NCI-H446 (cell line): ENCODE measurements at places on chromosomes 7 and 10.
A peak's percentile ranks its signal among the peaks of the same experiment; 100 is the strongest.

GRCh38 chr10:93680412-93681047, 21.9 kb downstream of the FRA10AC1 start:
- DNase-seq = peak; percentile 48

- DNase-seq = no peak
These were observed 148.6 kb downstream of the SH3PXD2A start for GRCh38 chr10:103706762-103707161.

- no peak for DNase-seq
These were observed 4.0 kb downstream of the SKAP2 start for GRCh38 chr7:26860361-26860760.

DNA sequence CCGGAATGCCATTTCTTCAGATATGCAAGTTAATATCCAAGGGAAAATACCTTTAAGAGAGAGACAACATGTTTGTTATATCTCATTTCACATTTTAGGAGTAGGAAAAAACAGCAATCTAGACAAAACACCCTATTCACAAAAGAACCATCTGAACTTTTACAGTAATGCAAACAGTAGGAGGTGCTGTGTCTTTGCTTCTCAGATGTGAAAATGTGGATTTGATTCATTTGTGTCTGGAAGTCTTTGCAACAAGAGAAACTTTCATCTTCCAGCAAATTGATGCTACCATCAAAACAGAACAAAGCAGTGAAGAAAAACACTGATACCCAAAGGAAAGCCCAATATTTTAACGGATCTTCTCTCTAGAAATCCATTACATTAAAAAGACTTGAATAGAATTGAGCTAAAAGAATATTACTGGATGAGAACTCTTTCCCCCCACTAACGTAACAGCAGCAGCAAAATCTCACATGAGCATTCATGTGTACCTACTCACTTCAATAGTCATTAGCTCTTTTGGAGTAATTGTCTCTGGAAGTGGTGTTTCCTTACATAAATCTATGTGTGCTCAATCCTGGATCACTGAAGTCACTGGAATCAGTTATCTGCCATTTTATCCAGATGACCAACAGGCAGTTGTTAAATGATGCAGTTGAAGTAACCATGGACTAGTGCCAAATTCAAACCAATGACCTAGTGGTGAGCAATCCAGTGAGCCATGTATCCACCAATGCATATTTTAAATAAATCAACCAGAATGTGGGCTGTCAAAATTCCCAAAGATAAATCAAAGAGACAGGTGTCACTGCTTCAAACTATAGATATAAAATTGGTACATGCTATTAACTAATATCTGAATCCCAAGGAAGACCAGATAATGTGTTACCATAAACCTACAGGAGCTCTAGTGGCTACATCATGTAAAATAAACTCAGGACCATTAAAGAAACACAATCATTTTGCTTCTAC, 1.8 kb downstream of the SEMA3C start:
- DNase-seq = peak; percentile 46

DNA sequence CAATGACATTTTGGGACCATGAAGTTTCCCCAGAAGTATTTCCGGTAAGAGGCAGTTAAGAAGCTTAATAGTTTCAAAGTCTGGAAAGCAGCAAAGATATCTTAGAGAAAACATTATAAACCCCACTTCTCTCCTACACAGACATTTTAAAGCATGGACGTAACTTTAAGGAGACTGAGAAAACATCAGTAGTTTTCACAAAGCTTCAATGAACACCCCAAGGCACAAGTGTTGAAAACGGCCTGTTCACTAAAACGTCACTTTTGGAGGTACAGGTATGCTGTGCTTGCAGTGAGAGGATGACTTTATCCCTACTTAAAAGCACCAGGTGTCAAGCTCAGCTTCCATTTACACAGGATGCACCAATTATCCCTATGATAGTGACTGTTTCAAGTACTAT, 25.0 kb downstream of the NCOA4 start:
- DNase-seq = no peak

- DNase-seq = no peak
These were observed 7.5 kb upstream of the AGR3 start for GRCh38 chr7:16889305-16889704.

DNA sequence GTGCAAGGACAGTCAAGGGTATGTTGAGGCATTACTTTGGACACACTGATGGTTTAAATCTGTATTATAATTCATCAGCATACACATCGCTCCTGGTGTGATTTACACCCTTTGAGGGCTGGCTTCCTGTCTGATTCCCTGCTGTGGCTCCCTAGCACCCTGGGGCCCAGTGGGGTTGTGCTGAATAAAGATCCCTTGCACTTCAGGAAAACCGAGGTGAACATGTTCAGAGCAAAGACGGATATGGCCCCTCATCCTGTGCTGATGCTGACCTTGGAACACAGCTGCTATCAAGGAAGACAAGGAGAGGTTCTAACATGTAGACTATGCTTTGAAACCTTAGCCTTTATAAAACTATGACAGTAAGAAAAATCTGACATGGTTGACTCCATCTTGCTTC, 84.6 kb upstream of the UNC5B start:
- no peak for DNase-seq

DNA sequence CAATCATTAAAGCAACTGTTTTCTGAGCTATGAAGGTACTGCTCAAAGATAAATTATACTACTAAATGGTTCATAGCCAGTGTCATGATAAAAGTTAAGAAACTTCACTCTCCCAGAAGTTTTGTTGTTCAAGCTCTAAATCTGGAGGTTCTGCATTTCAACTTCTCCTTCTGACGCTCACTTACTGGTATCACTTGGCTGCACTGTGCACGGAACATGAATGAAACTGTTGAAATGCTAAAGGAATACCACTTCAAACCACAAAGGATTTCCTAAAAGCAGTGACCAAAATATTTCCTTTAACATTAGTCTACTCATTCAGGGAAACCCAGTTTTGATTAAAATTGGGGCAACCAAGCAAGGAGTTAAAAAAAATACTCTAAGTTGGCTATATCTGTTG, 93.6 kb downstream of the UBE2H start:
- no peak for DNase-seq

DNA sequence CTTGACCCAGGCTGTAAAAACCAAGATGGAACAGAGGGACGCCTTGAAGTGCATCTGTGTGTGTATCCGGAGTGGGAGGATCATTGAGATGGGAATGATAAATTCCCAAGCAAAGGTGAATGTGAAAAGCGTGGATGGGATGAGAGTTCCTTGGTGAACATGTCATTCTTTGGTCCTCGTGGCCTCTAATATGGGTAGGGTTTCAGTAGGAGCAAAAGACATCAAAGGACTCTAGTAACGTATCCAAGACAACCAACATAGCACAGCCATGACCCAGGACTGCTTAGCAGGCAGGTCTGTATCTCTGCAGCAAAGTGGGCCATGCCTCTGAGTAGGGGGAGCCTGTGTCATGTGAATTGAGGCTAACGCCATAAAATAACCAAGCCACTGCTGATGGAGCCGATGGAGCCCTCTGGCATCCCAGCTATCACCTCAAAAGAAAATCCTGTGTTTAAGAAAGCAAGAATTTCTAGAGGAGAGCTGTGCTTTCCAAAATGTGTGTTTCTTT, 98.6 kb downstream of the CCDC3 start:
- no peak for DNase-seq

- DNase-seq = no peak
These were observed 61.1 kb downstream of the EBLN1 start for GRCh38 chr10:22156750-22157149.

DNA sequence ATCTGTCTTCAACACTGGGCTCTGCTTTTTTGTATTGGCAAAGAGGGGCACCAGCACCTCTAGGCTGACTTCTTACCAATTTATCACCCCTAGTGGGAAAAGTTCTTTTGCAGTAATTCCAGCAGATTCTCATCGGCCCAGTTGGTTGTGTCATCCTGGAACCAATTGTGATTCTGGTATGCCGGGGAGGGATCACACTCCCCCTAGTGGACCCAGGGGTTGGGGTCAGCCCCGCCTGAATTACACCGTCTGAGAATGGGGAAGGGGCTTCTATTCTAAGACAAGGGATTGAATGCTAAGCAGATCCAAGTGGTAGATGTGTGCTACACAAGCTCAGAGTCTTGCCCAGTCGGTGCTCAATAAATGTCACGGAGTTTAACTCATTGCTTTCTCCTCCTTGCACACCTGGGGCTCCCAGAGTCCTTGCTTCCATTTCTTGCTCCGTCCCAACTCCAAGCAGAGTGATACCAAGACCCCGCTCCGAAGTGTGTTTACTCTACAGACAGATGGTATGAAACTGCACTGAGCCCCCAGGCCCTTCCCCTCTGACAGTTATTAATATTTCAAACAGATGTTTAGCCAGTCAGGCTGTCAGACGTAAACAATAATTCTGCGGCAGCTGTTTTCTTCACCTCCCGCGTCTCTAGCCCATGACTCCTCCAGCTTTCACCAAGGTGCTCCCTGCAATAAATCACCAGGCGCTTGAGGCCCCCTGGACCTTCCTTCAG, 71.9 kb downstream of the C10orf105 start:
- DNase-seq = no peak

GRCh38 chr10:132044803-132045202, 20.9 kb upstream of the JAKMIP3 start:
- no peak for DNase-seq

DNA sequence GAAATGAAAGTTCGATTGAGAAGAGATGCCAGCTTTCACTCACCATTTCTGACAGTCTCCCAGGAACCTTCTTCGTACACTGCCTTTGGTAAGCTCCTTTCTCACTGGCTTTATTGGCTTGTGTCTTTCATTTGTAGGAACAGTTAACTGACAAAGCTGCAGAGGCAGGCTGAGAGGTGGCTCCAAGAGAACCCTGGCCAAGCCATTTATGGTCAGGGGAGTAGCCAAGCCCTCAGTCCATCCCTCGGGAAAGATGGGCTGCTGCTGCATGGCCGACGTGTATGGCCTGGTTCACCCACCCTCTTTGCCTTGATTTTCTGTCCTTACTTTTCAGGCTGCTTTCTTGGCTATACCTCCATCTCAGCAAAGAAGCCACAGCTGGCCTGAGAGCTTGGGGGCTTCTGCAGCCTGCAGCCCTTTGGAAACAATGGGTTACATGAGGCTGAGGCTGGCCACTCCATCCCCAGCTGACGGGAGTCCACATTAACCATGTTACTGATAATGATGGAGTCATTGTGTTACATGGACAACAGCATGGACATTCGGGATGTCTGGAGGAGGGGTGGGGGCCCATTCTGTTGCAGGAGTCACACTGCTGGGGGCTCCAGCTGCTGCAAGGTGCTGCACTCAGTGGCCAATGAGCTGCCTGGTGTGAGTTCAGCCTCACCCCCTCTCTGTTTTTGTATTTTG, at the start of gene OPALIN:
Gene OPALIN (minus strand): TSS at position 152 of the 690 bp plus-strand sequence. CDS start 106 bp downstream, at position 46.
- no peak for DNase-seq

DNA sequence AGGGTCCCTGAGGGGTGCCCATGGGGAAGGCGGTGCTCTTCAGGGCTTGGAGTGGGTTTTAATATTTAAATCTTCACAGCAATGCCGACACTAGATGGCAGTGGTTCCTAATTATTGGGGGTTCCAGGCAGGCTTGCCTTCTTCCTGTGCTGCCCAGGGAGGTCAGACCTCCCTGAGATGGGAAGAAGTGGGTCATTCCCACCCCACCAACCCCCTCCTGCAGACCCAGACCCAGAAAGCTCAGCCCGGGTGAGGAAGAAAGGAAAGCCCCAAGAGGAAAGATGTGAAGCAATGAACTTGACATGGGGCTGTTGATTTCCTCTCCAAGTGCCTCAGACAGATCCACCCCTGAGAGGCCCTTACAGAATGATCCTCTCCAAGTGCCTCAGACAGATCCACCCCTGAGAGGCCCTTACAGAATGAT, 85.1 kb upstream of the LANCL2 start:
- peak; percentile 81 for DNase-seq

DNA sequence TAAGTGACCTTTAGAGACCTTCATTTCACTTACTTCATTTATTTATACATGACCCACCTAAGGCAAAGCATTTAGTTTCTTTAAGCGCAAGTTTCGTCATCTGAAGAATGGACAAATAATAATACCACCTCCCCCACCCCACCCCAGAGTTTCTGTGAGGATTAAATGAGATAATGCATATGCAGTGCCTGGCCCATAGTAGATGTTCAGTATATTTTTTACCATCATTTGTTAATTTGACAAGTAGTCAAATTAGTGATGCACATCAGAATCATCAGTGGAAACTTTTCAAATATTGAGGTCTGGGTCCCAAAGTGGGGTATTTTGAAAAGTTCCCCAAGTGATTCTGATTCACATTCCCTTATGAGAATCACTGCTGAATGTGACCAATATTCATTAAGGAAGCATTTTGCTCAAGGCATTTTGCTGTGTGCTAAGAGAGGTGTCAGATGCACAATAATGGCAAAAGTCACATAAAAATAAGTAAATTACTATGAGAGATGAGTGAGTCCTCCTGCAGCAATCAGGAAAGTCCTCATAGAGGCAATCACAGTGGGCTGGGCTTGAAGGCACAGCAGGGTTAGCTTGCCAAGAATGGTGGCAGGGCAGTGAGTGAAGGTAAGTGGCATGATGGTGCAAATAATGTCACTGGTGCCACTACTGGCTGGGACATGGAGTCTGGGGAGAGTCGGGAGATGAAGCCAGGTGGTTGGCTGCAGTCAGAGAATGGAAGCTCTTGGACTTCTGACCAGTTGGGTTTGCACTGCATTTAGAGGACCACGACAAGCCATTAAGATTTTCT, 244.1 kb downstream of the PTEN start:
- DNase-seq = no peak

DNA sequence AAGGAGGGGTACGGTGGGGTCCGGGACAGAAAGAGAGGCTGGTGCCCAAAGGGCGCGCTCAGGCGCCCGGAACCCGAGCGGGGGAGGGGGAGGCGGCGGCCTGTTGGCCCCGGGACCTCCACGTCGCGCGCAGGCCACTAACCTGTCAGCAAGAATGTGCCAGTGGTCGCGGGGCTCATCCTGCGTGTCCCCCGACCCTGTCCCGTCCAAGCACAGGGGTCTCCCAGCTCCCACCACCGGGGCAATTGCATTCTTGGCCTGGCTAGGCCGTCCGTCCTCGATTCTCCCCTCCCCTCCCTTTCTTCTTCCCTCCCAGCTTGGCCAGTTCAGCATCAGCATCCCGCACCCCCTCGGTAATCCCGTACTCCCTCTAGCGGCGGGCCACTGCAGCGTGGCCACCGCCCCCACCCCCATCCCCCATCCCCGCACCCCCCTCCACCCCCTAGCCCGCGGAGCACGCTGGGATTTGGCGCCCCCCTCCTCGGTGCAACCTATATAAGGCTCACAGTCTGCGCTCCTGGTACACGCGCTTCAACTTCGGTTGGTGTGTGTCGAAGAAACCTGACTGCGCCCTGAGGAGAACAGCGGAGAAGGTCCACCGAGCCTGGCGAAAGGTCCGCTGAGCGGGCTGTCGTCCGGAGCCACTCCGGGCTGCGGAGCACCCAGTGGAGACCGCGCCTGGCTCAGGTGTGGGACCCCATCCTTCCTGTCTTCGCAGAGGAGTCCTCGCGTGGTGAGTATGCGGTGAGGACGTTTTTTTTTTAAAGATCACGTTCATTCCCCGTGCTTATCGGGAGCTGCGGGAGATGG, at the start of gene SGCE:
Gene SGCE (minus strand): TSS at position 286 of the 810 bp plus-strand sequence. CDS start 35 bp downstream, at position 251.
- peak; percentile 92 for DNase-seq

DNA sequence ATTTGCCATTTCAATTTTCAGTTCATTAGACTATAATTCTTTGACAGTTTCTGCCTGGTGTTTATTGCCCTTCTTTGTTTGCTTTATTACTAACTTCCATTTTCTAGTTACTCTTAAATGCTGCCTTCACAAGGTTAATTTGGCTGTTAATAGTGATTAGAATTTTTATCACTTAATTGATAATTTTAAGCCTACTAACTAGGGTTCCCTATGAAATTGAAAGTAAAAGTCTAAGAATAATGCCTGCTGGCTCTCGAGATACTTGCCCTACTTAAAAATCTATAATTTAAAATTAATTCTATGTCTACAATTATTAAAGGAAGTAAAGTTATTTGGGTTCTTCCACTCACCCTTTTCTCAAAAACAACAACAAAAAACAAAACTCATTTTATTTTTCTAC, 65.3 kb downstream of the C1GALT1 start:
- no peak for DNase-seq
